ENCODE measurements at places on chromosomes 7 and 10.

- no peak for DNase-seq
Observed at GRCh38 chr7:129771928-129772479, 160.5 kb downstream of the NRF1 start.

GRCh38 chr7:70229242-70229641 is 631.0 kb downstream of the AUTS2 start:
- DNase-seq, result no peak

- no peak for DNase-seq
Observed at GRCh38 chr7:31091924-31092434, 39.9 kb downstream of the ADCYAP1R1 start.

- DNase-seq, result no peak
Observed at GRCh38 chr10:31035266-31035798, 3.7 kb upstream of the ZNF438 start.

DNA sequence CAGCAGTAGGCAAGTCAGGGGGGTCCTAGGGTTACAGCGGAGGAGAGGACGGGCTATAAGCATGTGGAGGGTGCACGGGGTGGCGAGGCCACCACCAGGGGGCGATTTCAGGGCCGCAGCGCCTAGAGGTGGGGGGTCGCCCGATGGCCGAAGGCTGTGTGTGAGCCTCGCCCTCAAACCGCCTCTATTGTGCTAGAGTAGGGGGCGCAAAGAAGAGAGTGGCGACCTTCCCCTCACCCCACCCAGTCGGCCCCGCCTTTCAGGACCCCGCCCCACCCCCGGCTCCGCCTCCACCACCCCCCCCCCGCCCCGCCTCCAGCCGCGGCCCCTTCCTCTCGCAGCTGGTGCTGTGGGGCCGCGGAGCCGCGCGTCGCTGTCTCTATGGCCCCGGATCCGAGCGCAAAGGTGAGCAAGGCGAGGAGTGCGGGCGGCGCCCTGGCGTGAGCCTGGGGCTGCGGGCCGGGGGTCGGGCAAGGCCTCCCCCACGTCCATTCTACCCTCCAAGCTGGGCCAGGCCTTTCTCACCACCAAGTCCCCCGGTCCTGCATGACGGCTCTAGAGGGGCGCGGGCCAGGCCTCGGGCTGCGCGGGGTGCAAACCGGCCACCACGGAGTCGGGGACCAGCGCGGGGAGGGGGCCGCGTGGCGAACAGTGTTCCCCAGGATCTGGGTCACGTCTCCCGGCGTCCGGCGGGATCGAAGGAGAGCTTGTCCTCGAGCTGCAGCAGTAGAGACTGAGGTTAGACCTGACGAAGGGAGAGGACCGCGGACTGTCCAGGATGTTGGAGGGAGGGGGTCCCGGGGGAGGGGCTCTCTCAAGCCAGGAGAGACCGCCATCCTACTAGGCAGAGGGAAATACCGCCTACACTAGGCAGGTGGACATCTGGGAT is at the start of gene SEMA4G:
Gene SEMA4G, plus strand, starts transcription at position 318 of the 889 bp plus-strand sequence. CDS start 3,409 bp downstream, outside the sequence.
- peak; percentile 49 for DNase-seq
